Stimulated activated effector memory CD8-positive, alpha-beta T cell treated with anti-CD3 and anti-CD28 coated beads, Interleukin-12 subunit alpha, Interleukin-12 subunit beta, amount 100 ng/mL, for 72 hours (primary cell): ENCODE measurements at places on chromosomes 4 and X.

DNA sequence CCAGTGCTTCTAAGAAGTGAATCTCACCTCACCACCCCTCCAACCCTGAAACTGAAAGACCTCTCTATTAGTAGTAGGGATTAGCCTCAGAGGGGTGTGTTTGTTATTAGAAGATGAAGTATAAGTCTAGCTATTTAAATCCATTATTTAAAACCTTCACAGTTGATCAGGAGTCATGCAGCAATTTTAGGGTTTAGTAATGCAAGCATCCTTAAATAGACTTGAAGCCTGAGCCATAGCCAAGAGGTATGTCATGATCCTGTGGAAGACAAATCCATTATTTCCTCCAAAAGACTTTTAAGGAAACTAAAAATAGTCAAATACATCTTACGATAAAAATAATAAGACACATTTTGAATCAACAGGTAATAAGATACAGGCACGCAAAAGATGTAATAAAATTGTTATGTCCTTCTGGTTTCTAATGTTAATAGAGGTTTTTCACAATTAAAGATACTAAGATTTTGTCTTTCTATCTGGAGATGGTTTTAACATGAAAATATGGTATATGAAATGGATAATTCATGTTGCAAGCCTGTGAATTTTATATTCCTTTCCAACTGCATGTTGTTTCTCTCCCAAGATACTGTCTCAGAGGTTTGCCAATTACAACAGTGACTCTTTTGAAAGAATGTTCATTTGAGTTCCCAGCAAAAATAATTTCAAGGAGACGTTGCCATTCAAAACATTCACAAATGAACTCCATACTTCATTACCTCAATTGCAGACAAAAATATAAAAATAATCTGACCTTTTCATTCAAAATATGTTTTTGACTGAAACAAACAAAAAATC, 68.0 kb downstream of the LUZP4 start:
- DNase-seq = no peak

DNA sequence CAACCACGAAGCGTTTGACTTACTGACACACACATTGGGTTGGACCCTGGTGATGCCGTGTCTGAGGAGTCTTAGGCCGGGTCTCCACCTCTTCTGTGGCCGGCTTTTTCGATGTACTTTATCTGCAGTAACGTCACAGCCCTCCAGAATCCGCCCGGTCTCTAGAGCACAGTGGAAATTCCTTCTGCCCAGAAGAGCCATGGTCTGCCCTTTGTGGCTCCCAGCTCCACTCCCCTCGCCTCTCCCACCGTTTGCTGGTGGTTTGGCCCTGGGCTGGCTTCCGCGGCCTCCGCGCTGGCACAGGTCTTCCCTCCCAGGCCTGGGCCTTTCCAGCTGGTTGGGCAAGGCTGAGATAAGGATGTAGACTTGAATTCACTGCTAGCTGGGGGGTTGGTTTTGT, 4.3 kb downstream of the MAEA start:
- no peak for DNase-seq

DNA sequence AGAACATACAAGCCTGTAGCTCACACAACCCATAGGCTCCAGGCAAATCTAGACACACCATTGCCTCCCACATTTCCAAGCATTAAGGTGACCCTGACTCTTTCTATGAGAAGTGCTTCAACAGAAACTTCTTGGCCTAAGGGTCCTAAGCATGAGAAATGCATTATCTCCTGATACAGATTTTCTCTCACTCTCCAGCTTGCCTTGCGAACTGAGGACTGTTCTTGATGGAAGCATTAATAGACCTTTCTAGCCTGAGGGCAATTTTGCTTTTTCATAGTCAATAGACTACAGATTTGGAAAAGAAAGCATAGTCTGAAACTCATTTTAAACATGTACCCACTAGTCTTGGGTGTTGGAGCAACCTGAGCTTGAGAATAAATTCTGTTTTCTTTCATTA, 1801.3 kb upstream of the PCDH7 start:
- no peak for DNase-seq

GRCh38 chr4:40986375-40986774, 228.0 kb downstream of the APBB2 start:
- no peak for DNase-seq

DNA sequence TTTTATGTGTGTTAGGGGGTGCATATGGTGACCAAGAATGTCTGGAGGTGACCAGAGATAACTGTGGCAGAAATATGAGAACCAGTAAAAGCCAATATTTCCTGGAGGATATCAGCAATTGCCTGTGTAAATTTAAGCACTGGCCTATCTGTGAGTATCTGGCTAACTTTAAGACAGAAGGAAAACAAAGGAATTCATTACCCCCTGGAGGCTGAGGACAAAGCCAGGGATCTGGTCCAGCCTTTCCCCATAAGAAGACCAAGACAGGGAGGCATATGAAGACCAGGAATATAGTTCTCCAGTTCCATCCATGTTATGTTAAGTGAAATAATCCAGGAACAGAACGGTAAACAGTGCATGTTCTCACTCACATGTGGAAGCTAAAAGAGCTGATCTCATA, 49.2 kb downstream of the MFAP3L start:
- DNase-seq = no peak

DNA sequence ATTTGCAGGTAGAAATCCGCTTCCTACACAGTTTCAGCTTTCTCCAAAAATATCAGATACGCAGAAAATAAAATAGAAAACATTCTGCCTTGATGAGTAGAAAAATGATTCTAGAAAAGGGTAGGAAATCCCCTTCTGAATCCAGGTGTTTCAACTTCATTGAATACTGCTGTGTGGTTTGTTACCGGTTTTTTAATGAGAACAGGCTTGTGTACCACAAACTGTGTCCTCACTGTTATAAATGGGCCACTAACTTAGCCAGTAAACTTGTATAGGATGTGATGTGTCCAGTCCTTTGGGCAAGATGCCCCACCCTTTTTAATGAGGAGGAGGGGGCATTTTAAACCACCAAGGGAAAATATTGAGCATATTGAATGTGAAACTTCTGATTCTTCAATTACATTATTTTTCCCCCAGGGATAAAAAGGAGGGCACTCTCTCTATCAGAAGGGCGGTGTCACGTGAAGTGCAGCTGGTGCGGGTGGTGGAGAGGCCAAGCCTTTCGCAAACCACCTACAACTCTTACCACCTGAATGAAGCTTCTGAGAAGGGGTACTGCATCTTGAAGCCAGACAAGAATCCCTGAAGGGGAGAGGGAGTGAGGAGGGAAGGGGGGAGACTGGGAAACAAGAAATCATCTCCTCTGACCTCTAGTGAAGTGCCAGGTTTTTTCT, 4.5 kb downstream of the CXXC4 start:
- DNase-seq = no peak

DNA sequence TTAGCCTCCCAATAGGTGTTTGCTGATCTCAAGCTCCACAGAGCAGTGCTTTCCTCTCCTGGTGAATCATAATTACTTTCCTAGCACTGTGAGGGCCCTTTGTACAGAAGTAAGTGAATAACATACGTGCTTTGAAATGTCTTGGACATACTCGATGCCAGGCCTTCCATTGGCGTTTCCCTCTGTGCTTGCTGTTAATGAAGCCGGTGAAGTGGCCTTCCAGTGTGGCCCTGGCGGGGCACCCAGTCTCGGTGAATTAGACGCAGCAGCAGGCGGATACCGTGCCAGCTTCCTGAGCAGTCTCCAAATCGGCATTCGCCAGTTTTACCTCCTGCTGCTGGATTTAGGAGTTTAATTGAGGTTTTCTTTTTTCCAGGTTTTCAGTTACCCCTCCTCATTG, 132.3 kb downstream of the HMX1 start:
- no peak for DNase-seq

GRCh38 chr4:26611885-26612284, 28.0 kb downstream of the TBC1D19 start:
- no peak for DNase-seq

DNA sequence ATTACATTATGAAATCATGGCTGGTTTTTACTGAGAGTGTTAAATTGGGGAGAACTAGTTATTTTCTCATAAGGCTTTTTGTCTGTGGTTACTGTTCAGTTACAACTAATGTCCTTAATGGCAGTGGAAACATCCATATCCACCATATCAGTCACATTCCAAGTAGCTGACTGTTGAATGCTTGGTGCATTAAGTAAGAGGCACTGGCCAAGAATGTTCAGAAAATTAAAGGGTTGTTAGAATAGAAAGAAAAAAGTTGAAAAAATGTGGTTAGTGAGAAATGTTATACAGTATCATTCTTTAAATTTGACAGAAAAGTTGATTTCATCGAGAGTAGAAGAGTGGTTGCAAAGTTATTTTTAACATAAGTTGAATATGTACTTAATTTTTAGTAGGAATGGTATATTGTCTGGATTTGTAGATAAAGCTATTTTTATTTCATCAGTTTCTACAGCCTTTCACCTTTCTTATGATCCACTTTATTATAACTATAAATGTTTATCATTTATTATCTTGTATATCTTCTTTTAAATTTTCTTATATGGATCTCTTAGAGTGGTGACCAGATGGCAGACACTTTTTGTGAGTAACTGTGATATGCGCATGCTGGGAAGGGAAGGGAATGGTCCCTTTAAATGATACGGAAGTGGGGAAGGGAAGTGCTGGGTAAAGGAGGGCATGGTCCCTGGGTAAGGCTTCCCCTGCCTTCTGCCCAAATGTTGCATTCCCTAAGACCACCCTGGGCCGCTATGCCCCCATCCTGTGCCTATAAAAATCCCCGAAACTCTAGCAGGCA, 2407.1 kb downstream of the ARAP2 start:
- DNase-seq = no peak

- no peak for DNase-seq
These were observed 1.4 kb downstream of the MAEA start for GRCh38 chr4:1291091-1291490.

DNA sequence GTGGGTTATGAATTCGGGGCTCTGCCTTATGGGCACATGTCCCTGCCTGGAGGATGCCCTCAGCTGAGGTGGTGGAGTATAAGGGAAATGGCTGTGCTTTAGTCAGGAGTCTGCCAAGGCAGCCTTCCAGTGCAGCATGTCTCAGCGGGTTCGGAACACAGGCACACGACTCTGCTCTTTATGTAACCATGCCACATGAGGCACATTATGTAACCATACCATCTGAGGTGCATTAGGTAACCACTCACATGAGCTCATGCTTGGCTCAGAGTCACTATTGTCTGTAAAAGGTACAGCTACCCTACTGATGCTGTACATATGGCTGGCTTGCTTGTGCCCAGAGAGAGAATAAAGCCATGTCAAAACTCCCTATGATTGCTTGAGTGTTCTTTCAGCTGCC, 723.6 kb downstream of the TRAM1L1 start:
- no peak for DNase-seq

DNA sequence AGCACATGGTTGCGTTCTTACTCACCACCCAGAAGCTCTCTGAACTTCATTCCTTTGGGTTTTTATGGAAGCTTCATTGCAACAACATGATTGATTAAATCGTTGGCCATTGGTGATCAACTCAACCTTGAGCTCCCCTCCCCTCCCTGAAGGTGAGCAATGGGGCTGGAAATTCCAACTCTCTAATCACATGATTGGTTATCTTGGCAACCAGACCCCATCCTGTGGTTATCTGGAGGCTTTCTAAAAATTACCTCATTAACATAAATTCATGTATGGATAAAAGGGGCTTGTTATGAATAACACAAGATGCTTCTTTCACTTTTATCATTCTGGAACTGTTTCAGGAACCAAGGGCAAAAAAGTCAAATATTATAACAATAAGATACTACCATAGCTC, 34.6 kb upstream of the NMU start:
- no peak for DNase-seq

- DNase-seq = no peak
These were observed 40.6 kb downstream of the GUCY2F start for GRCh38 chrX:109441266-109441665.

DNA sequence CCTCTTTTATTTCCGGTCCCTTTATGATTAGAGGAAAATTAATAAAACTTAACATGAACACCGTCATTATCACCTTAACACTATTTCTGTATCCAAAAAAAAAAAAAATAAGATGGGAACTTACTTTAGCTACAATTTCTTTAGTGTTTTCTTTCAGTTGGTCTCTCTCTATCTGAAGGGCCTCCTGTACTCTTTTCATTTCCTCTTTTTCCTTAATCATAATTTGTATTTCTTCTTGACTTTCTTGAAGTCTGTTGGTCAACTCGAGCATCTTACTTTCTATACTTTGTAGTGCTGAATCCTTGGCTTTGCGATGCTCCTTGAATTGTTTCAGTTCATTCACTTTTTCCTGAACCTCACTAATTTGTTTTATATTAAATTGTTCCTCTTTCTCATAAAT, 45.3 kb upstream of the BDH2 start:
- DNase-seq = no peak

DNA sequence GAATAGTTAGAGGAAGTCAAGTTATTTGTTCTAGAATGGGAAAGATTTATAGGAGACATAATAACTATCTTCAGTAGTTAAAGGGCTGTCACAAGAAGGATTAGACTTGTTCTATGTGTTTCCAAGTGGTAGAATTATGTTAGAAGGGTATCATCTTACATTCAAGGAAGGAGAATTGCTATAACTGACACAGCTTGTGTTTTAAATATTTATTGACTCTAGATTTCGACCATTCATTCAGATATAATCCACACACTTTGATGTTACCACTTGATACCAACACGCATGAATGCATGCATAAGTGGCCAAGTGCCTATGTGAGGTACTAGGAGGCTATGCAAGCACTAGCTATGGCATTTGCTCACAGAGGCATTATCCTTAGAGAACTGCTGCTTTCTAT, 122.7 kb downstream of the CCNB3 start:
- DNase-seq = no peak

- no peak for DNase-seq
These were observed 50.5 kb upstream of the NDST3 start for GRCh38 chr4:117983541-117984365.

DNA sequence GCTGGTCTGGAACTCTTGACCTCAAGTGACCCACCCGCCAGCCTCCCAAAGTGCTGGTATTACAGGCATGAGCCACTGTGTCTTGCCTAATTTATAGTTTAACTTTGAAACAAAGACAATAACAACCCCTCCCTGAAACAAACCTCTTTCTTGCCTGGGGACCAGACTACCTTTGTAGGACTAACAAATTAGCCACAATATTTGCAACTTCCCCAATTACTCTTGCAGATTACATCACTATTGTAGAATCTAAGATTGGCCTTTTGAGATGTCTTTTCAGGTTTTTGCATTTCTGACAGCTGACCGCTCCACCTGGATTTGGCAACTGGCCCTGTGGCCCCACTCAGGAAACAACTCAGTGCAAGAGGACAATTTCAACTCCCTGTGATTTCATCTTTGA, 84.8 kb downstream of the AKAP4 start:
- no peak for DNase-seq

- DNase-seq = no peak
These were observed 37.4 kb downstream of the RUFY3 start for GRCh38 chr4:70759126-70759525.

DNA sequence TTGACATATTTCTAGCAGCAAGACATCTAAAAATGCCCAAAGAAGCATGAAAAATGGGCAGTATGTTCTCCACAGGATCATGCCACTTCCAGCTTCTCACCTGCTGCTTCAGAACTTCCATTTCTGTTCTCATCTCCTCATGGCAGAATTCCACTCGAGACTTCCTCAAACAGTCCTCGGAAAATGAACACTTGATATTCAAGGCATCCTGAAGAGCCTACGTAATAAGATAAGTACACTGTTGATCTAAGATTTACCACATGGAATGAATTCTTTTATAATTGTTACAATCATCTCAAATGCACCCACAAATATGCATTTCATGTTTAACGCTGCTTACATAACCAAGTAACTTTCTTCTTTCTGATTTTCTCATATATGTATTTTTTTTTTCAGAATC, 14.1 kb downstream of the TNIP3 start:
- no peak for DNase-seq

- DNase-seq = peak; percentile 6
These were observed 40.5 kb upstream of the BMP3 start for GRCh38 chr4:80989921-80990544.
